Foreskin fibroblast (primary cell): ENCODE measurements at places on chromosomes 13 and 19.

- no peak for DNase-seq
Measured at GRCh38 chr13:99542788-99543406, 41.6 kb downstream of the TM9SF2 start.

- DNase-seq = no peak
Measured at GRCh38 chr13:30831515-30831914, 74.6 kb upstream of the MEDAG start.

- DNase-seq = peak; percentile 97
Measured at GRCh38 chr19:57302020-57302465, 18.2 kb upstream of the ZNF543 start.

DNA sequence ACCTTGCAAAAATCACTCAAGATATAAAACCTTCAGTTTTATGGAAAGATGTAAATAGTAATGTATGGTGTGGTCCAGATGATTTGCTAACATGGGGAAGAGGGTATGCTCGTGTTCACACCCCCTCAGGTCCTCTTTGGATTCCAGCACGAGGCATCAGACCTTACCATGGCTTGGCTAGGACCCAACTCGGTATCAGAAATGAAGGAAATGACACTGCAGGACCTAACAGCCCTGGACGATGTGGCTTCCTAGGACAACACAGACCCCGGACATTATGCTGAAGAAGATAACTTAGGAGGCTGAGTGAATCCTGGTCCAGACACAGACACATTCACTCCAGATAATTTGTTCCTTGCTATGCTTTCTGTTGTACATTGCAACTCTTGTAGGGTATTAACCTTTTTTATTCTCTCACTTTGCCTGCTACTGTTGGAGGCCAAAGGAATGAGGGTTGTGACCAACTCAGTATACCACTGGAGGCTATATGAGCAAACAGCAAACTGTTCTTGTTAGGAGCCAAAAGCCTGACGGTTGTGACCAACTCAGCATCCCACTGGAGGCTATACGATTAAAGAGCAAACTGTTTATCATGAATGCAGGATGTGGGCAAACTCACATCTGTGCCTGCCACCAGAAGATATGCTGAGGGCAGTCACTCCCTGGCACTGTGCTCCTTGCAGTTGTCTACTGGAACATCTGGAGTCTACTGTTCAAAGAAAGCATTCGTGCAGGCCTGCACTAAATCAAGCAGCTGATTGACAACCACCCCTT lies 121.7 kb downstream of the ZNF429 start:
- no peak for DNase-seq

GRCh38 chr13:32737111-32737571 lies 150.9 kb downstream of the PDS5B start:
- DNase-seq = no peak

GRCh38 chr19:42501733-42502132 lies 26.5 kb downstream of the CEACAM1 start:
- DNase-seq = no peak

DNA sequence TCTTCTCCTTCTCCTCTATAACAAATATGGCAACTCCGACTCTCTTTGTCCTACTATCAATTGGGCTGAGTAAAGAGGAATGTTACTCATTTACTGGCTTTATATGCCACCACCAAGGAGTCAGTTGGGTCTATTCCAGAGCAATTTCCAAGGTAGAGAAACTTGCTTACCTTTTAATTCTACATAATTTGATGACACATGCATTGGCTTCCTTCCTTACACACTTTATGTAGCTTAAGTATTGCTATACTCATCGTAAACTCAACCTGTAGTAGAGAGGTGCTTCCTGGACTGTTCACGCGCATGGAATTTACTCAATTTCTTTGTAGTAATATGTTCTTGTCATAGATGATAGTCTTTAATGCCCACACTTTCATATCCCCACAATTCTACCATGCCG lies 160.7 kb downstream of the LMO7 start:
- DNase-seq = no peak

DNA sequence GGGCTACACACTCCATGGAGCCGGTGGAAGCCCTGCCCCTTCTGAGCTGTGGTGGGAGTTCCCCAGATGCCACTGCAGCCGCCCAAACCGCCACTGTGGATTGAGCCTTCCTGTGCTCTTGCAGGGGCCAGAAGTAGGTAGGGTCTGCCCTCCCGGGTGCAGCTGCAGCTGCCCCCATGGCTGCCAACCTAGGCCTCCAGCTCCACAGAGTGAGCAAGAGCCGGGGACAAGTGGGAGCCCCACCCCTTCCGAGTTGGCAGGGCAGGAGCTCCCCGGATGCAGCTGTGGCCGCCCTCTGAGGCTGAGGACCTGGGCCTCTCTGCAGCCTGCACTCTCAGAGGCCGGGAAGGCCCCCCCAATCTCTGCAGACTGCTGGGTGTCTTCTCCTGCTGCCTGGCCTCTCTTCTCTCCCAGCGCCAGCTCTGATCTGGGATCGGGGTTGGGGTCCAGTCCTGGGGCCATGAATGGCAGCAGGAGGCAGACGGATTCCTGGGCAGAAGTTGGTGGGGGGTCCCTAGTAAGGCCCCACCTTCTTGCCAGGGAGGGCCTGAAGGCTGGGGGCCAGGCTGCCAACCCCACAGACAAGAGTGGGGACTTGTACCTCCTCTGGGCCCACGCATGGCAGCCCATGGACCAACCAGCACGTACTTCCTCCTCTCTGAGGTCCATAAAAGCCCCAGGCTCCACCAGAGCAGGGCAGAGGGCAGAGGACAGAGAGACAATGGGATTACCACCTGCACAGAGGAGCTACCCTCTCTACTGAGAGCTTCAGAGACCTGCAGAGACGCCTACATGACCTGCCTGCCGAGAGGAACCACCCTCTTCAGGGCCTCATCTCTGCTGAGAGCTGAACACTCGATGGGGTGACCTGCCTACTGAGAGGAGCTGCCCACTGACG lies 28.9 kb downstream of the AP2S1 start:
- no peak for DNase-seq

- no peak for DNase-seq
Measured at GRCh38 chr13:35500144-35500543, 23.7 kb upstream of the MAB21L1 start.

GRCh38 chr13:93788456-93788855 lies 561.8 kb downstream of the GPC6 start:
- no peak for DNase-seq

GRCh38 chr13:26822146-26822545 lies 61.6 kb upstream of the GPR12 start:
- DNase-seq = no peak
